ENCODE measurements at places on chromosomes 1 and 21. TPM values are rescaled to one million over a fixed set of nuclear protein-coding genes. Genes with fewer than 3 reads are reported as not detected.

The SRSF11 gene
- 183 TPM for total RNA-seq

The IFI44L gene
- not detected for total RNA-seq

The LRRC52 gene
- not detected for total RNA-seq

The S100A9 gene
- total RNA-seq, result not detected

The SPRR3 gene
- not detected for total RNA-seq

The KRTAP8-1 gene
- not detected for total RNA-seq

The PDC gene
- total RNA-seq, result not detected

The PLA2G2C gene
- total RNA-seq, result not detected

The KCNA2 gene
- total RNA-seq, result 0.78 TPM

The QSOX1 gene
- total RNA-seq, result 123 TPM

The CLIC6 gene
- 1.3 TPM for total RNA-seq

The DCST1 gene
- not detected for total RNA-seq

The FCRL4 gene
- total RNA-seq, result not detected

The SMIM1 gene
- total RNA-seq, result 6.1 TPM

The ENAH gene
- total RNA-seq, result 318 TPM

The CEP104 gene
- 38.0 TPM for total RNA-seq

The TSPEAR gene
- 0.58 TPM for total RNA-seq

The OR2AK2 gene
- not detected for total RNA-seq

The TOE1 gene
- total RNA-seq, result 14.5 TPM

The AQP10 gene
- total RNA-seq, result not detected

The NOS1AP gene
- total RNA-seq, result 12.1 TPM

The SELL gene
- not detected for total RNA-seq

The ZNF684 gene
- total RNA-seq, result 7.3 TPM

The FCRL2 gene
- not detected for total RNA-seq

The FAM151A gene
- total RNA-seq, result not detected

The FCER1A gene
- not detected for total RNA-seq

The KRTAP12-2 gene
- not detected for total RNA-seq

The OR10J1 gene
- not detected for total RNA-seq

The F11R gene
- 159 TPM for total RNA-seq

The LYPD8 gene
- not detected for total RNA-seq

The A3GALT2 gene
- total RNA-seq, result not detected

The MPZ gene
- total RNA-seq, result 6.1 TPM

The MEX3A gene
- total RNA-seq, result 52.4 TPM

The AGTRAP gene
- total RNA-seq, result 69.7 TPM

The CCDC17 gene
- 1.9 TPM for total RNA-seq

The CELA3A gene
- not detected for total RNA-seq

The ST3GAL3 gene
- total RNA-seq, result 7.0 TPM

The SYNC gene
- 0.17 TPM for total RNA-seq

The MROH7 gene
- total RNA-seq, result not detected

The ETV3L gene
- total RNA-seq, result 0.17 TPM

Data from H1 (cell line).